ENCODE measurements at places on chromosomes 12 and 14. TPM values are rescaled to one million over a fixed set of nuclear protein-coding genes. Genes with fewer than 3 reads are reported as not detected.

GRCh38 chr12:41605545-41606305 lies 417.6 kb downstream of the PDZRN4 start:
- no peak for DNase-seq

DNA sequence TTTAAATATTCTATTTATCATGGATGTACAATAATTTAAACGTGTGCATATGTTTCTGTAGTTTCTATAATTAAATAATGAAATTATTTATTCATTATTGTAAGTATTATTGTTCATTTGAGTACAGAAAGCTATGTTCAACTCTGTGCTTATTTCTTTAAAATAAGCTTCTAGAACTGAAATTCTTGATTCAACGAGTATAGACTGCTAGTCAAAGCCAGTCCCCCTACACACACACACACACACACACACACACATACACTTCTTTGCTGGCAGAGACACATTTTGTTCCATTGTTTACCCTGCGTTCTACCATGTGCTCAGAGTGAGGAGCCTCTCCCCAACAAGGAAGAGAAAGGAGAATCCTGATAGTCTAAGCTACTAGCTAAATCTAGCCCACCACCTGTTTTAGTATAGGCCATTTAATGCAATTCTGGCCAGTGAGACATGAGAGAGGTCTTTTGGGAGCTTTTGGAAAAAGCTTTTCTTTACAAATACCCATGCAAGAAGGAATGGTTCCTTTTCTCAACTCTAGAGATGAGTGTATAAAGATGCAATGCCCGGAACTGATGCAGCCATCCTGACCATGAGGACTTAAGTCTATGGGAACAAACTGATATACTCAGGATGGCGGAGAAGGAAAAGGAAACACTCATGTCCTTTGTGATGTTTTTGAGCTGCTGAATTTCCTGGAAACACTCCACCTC lies 161.4 kb downstream of the NDUFA12 start:
- DNase-seq = no peak

DNA sequence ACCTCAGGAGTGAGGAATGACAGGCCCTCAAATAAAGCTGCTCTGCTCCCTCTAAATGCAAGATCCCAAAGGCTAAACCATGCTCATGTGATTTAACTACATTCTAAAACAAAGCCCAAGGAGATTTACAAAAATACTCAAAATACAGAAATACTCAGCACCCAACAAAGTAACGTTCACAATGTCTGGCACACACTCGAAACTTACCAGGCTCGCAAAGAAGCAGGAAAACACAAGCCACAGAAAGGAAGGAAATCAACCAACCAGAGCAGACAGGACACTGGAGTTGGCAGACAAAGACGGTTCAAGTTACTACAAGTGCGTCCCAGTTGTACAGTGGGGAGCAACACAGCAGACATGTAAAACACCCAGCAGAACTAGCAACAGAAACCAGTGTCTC lies 33.4 kb downstream of the STX2 start:
- no peak for DNase-seq

DNA sequence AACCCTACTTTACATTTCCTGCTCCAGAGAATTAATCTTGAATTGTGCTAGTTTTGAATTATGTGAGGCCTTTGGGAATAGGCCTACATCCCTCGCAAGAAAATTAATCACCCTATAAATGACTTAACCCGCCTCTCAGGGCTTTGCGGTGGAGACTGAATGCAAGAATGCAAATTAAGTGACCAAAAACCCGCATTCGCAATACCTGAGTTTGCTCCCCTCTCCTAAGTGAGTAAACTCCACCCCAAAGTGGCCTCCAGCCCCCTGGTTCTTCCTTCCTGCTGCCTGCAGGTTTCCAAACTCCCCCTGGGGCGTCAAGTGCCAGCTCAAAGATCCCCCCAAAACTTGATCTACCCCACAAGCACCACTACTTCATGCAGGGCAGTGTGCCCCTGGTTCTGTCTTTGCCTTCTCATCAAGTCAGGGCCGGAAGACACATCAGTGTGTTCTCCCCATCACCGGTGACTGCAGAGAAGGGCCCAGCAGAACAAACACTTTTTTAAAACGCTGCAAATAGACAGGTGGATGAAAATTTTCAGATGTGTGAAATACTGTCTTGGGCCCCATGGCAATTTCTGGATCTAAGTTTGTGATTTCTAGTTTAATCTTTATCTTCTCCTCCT lies 644.7 kb downstream of the VRK1 start:
- DNase-seq = no peak

- DNase-seq = no peak
Measured at GRCh38 chr12:24911271-24911791, 37.6 kb downstream of the BCAT1 start.

Gene MGAT4C
- total RNA-seq = not detected
